Cortex of kidney (tissue), 1 donor: ENCODE measurements at places on chromosomes 13 and 19.

GRCh38 chr19:1944088-1944915 lies 3.3 kb downstream of the CSNK1G2 start:
- no peak for DNase-seq

- DNase-seq: no peak
Observed at GRCh38 chr19:19568802-19569756, 31.0 kb downstream of the CILP2 start.

- DNase-seq: no peak
Observed at GRCh38 chr19:15656467-15656866, 15.8 kb downstream of the CYP4F3 start.

DNA sequence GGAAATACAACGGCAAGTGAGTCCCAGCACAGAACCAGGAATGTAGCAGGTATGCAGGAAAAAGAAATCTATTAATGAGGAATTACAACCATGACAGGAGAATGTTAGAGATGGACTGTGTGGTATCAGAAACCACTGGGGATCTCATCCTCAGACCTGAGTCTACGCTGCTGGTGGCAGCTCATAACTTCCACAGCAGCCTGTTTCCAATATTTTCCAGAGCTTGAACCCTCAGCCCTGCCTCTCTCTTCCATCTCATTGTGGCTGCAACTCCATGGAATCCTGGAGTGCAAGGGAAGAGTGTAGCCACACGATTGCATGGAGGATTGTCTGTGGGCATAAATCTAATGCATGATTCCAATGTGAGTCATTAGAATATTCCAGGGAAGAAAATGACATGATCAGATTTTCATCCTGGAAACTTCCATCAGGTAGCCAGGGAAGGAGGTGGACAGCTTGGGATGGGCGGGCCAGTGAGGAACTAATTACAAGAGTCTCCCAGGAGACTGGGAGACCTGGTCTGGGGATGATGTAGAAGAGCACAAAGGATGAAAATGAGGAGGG lies 14.9 kb downstream of the PLA2G4C start:
- no peak for DNase-seq

- no peak for DNase-seq
Observed at GRCh38 chr13:20825477-20825875, 51.7 kb upstream of the EEF1AKMT1 start.

GRCh38 chr13:25377244-25377962 lies 5.6 kb downstream of the ATP8A2 start:
- no peak for DNase-seq

GRCh38 chr19:5149932-5150901 lies 181.3 kb downstream of the KDM4B start:
- DNase-seq: no peak

DNA sequence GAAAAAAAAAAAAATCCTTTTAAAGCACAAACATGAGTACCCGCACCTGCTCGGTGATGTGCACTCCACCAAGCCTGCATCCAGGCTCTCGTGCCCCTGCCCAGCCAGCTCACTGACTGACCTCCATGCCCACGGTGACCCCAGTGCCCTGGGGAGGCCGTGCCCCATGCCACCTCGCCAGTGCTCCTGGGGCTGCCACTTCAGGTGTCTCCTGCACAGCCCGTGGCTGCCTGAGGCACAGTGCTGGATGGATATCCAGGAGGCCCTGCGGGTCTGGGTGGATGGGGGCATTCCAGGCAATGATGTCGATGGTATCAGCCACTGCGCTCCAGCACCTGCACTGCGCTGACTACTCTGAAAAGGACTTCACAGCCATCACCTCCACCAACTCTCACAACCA lies 9.0 kb downstream of the PPP6R1 start:
- no peak for DNase-seq

- no peak for DNase-seq
Observed at GRCh38 chr19:29324291-29324680, 111.3 kb upstream of the UQCRFS1 start.

DNA sequence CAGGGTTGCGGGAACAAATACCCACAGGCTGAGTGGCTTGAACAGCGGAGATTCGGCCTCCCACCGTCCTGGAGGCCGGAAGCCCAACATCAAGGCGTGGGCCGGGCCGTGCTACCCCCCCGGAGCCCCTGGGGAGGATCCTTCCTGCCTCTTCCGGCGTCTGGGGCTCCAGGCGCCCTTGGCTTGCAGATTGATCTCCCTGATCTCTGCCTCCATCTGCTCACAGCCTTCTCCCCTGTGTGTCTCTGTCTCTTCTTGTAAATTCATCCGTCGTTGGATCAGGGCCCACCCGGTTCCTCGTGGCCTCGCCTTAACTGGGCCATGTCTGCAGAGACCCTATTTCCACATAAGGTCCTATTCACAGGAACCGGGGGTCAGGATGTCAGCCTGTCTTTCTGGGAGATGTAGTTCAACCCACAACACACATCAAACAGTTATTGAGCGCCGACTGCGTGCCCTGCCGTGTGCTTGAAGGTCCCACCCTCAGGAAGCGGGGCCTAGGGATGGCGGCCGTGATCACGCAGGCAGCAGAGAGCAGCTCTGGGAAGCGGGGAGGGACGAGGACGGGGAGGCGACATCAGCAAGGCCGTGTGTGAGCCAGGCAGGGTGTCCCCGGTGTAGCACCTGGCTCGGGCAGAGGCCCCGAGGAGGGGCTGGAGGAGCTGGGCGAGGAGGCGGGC lies 21.3 kb downstream of the HCN2 start:
- no peak for DNase-seq

- no peak for DNase-seq
Observed at GRCh38 chr19:51158474-51159129, 16.5 kb downstream of the SIGLEC7 start.

DNA sequence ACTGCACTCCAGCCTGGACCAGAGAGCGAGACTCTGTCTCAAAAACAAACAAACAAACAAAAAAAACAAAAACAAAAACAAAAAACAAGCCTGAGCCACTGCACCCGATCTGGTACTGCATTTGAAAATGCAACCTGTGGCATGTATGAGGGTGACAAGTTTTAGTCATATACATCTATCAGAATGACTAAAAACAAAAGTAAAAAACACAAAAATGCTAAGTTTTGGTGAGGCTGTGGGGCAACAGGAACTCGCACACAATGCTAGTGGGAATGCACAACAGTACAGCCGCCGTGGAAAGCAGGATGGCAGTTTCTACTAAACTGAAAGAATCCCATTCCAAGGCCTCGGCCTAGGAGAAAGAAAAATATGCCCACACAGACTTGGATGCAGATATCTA lies 7.8 kb downstream of the EBPL start:
- DNase-seq: no peak

- DNase-seq: no peak
Observed at GRCh38 chr13:46982856-46983582, 86.2 kb upstream of the HTR2A start.

- no peak for DNase-seq
Observed at GRCh38 chr19:48588670-48589401, 17.7 kb upstream of the SPACA4 start.

DNA sequence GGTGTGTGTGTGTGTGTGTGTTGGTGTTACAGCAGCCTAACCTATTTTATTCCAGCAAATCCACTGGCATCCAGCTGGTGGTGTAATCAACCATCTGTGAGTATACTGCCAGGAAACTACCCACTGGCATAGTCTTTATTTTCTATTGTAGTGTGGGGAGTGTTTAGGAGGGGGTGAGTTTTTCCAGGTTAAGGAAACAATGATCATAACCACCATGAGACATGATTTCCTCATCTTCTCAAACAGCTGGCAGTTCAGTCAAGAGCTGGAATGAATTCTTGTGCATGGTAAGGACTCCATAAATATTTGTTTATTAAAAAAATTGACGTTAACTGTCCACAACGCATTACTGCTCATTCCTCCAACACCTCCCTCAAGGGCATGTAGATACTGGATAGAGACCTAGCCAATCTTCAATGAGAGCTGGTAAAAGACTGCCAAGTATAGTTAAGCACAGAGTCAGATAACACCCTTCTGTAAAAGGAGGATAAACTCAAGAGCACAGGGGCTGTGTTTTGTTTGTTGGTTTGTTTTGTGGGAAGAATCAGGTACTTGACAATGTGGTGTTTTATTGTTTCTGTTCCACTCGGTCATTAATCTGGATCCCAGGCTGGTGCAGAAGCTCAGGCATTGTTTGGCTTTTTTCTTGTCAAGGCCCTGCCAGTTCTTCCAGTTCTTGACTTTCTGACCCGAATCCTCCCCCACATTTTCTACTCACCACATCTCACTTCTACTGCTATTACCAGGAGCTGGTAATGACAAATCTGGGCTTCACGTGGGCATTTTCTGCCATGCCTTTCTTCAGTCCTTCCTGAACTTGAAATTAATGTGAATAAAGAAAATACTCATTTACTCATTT lies 31.6 kb upstream of the SLC46A3 start:
- no peak for DNase-seq

- DNase-seq: no peak
Observed at GRCh38 chr13:27280009-27280656, 9.5 kb downstream of the RASL11A start.

GRCh38 chr19:57506163-57506562 lies 6.4 kb downstream of the ZNF773 start:
- no peak for DNase-seq

DNA sequence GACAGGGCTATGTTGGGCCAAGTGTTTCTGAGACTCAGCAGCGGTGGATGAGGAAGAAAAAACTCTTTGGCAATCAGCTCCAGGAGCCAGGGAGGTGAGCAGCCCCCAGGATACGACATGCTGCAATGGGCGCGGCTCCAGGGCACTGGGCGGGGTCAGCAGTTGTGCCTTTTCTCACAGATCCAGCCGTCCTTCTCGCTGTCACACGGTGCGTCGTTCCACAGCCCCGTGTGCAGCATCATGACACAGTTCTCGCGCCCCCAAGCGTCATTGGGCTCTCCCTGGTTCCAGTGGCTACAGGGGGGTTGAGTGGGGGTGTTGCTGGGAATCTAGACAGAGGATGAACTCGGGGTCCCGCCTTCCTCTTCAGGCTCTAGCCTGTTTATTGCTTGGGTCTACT lies 2.7 kb downstream of the CLEC4G start:
- DNase-seq: no peak

GRCh38 chr19:30322641-30323320 lies 49.4 kb upstream of the ZNF536 start:
- no peak for DNase-seq

GRCh38 chr13:38008636-38009035 lies 139.1 kb upstream of the TRPC4 start:
- no peak for DNase-seq

DNA sequence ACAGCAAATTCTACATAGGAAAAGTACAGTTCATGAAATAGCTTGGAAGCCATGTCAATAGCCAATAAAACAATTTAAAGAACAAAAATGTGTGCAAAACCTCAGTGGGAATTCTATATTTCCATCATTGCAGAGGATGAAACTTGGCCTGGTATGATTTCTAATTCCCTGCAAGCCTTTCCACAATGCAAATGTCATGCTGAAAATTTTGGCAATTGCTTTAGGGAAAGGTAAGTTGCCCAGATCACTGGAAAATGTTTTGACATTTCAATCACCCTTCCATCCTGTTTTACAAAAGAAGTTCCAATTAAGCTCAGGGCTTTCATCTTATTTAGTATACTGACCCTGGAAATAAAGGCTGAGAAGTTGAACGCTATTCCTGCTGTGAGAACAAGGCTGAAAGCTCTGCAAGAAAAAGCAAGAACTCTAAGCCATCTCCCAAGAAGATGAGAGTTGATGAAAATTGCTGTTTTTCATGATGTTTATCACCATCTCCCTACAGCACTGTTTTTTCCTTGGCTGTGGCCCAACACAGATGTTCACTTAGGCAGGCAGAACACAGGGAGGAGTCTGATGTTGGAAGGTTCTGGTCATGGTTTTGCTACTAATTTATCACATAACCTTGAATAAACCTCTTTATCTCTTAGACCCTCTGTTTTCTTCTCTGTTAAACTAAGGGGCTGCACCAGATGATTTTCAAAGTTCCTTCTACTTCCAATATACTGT lies 263.7 kb downstream of the KCTD12 start:
- no peak for DNase-seq

- no peak for DNase-seq
Observed at GRCh38 chr13:101262306-101262705, 154.0 kb downstream of the NALCN start.

DNA sequence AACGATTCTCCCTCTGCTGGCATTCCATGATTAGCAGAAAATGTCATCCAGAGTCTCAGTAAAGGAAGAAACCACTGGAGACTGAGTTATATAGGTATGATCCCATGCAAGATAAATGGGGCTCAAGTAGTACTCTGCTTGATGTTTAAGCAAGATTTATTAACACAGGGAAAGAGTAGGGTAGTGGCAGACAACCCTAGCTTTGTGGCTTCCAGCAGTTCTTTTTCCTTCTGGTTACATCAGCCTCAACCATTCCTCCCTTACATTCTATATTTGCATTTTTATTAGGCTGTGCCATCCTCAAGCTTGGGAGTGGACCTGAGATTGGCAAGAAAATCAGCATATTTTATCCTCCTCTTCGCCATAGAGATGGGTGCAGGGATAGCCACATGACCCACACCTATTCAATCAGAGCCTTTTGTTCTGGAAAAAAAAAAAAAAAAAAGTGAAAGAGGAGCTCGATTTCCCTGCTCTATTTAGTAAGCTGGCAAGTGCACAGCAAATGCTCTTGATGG lies 402.1 kb downstream of the ZNF536 start:
- DNase-seq: no peak

GRCh38 chr13:80250213-80250810 lies 90.6 kb downstream of the SPRY2 start:
- DNase-seq: no peak

GRCh38 chr19:34838753-34839431 lies 65.9 kb upstream of the ZNF599 start:
- DNase-seq: no peak

- no peak for DNase-seq
Observed at GRCh38 chr13:110593430-110594130, 21.8 kb upstream of the NAXD start.

GRCh38 chr13:74003374-74003773 lies 130.8 kb downstream of the KLF12 start:
- DNase-seq: no peak

DNA sequence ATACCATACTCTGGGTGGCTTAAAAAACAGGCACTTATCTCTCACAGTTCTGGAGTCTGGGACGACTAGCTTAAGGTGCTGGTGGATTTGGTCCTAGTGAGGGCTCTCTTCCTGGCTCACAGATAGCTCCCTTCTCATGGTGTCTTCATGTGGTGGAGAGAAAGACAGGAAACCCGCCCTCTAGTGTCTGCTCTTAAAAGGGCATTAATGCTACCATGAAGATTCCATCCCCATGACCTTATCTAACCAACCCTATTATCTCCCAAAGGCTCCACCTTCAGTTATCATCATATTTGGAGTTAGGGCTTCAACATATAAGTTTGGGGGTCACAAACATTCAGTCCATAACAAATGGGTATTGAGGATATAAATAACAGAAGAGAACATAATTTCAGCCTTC lies 139.4 kb downstream of the HS6ST3 start:
- DNase-seq: no peak
